ENCODE measurements at places on chromosomes 1 and 21.

- no peak for DNase-seq
Observed at GRCh38 chr1:16191916-16192546, 20.4 kb downstream of the ARHGEF19 start.

DNA sequence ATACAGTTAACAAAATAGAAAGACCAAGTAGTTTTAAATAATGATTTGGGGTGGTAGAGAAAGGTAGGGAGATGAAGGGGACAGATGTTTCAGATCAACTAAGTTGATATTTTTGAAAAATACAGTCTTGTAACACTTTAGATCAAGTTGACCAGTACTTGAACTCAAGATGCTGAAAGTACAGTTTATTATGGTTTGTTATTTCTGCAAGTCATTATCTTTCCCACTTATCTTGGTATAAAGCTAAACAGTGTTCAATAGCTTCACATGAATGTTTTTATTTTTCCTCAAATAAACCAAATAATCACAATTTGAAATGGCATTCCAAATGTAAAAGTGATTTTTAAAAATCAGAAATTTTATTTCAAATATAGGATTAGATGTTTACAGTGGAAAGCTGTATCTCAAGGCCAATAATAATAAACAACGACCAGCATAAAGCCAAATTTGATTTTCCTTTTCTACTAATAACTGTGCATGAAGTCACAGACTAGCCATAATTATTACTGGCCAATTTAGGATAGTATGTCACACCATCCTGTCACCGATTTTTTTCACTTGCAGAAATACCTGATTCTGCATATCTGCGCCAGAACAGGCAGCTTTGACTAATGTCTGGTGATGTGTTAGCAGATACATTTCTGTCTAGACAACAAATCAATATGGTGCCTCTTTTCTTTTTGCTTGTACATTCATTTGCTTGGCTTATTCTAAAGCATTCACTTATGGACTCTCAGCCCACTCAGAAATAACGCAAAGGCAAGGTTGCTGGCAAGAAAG lies 320.2 kb downstream of the TM2D1 start:
- DNase-seq, result no peak

GRCh38 chr1:43121256-43121900 lies 50.7 kb downstream of the EBNA1BP2 start:
- DNase-seq, result no peak

GRCh38 chr1:191709215-191709614 lies 449.0 kb upstream of the RGS18 start:
- DNase-seq, result no peak

DNA sequence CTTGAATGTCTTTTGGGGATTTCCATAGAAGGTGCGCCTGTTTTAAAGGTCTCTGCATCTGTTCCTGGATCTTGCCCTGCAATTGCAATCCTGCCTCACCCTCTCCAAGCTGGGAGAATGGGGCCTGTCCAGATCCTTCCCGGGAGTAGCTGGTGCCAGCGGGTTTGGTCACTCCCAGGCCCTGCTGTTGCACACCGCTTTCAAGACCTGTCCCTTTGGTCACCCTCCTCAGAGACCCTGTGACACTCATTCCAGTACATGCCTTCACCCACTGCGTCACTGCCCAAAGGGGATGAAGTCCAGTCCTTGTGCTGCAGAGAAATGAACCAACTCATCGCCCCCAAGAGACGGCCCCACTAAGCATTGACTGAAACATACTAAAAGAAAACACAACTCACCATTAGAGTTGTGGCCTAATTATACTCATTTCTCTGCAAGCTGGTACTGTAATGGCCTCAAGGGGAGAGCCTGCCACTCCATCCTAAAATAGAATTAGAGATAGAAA lies 1.9 kb upstream of the IRF2BP2 start:
- DNase-seq, result no peak

DNA sequence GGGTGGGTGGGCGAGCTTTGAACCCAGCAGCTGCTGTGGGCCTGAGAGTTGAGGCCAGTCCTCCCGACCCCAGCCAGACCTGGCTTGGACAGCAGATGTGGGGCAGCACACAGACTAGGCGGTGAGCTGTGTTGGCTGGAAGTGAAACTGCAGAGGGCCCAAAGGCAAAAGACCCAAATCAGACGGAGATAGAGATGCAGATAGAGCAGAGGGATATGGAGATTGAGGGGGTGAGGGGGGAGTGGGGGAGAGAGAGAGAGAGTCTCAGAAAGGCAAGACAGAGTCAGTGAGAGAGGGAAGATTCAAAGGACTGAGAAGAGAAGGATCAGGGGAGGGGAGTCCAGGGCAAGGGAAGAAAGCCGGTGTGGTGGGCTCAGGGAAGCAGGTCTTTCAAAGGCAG lies 17.0 kb upstream of the POU3F1 start:
- no peak for DNase-seq

DNA sequence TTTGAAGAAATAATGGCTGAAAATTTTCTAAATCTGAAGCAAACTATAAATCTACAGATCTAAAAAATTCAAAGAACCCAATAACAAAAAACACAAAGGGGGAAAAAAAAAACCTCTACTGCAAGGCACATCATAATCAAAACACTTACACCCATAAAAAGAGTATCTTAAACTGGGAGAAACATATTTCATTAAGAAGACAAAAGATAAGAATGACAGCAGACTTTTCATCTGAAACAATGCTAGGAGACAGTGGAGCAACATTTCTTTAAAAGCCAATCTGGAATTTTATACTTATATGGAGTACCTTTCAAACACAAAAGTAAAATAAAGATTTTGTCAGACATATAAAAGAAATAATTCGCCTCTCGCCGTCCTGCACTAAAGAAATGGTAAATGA lies 49.1 kb downstream of the COP1 start:
- DNase-seq, result no peak

GRCh38 chr1:77511440-77511840 lies 171.0 kb downstream of the ZZZ3 start:
- DNase-seq, result peak; percentile 86

GRCh38 chr1:56977910-56978309 lies 12.1 kb upstream of the C8B start:
- no peak for DNase-seq

DNA sequence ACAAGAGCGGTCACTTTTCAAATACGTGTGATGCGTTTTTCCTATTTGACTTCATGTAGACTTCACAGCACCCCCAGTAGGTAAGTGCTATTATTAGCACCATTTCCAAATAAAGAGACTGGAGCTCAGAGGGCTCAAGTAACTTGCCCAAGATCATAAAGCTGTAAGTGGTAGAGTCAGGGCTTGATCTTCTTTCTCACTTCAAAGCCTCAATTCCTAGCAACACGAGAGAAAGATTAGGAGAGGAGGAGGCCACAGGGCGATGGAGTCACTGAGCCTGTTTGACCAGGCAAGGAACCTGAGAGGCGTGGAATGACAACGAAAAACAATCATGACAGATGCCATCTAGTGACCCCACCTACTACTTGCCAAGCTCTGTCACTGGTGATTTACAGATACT lies 181.0 kb downstream of the FOXD2 start:
- no peak for DNase-seq

DNA sequence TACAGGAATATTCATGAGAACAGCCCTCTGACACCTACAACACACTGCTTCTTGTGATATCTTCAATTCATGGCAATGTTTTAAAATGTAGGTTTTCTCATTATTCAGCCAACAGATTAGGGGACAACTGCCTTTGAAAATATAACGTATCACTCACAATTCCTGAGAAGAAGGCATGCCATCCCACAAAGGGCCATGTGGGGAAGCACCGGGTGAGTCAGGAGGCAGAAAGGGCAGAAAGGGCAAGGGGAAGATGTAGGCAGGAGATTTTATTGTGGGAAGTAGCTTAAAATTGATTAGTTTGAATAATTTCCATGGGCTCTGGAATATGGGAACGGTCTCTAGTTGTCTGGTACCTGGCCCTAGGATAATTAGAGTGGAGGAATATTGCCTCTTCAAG lies 165.7 kb downstream of the HHIPL2 start:
- no peak for DNase-seq

DNA sequence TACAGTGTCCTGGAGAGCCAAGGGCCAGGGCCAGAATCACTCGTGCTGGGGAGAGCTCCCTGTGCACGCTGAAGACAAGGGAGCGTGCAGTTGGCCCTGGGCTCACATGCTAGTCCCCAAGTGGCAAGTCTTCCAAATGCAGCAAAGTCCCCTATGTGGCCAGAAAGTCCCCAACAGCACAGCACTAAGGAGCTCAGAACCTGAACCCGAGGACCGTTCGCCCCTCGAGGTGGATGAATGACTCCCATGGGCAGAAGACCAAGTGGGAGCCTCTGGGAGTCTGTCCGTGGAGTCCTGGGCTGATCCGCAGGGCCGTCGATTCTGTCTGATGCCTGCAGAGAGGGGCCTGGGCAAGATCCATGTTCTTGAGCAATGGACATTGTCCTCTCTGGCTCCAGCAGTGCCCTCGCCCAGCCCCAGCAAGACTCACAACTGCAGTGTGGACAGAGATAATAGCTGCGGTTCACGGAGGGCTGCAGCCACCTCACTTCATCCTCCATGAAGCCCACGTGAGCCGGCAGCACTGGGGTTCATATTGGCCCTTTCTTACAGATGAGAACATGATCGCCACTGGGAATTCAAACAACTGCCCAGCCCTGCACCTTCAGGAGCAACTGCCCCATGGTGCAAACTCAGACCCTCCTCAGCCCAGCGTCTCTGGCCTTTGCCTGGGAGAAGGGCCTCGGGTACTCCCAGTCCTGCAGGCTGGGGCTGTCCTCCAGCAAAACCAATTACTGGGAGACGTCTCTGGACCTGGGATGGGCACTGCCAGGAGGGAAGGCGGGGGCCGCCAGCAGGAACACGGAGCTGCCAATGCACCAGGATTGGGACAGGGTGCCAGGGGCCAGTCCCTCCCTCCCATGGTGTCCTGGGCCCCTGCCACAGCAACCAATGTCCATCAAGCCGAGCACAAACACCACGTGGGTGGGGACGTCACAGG lies 243.7 kb downstream of the NPHP4 start:
- no peak for DNase-seq

DNA sequence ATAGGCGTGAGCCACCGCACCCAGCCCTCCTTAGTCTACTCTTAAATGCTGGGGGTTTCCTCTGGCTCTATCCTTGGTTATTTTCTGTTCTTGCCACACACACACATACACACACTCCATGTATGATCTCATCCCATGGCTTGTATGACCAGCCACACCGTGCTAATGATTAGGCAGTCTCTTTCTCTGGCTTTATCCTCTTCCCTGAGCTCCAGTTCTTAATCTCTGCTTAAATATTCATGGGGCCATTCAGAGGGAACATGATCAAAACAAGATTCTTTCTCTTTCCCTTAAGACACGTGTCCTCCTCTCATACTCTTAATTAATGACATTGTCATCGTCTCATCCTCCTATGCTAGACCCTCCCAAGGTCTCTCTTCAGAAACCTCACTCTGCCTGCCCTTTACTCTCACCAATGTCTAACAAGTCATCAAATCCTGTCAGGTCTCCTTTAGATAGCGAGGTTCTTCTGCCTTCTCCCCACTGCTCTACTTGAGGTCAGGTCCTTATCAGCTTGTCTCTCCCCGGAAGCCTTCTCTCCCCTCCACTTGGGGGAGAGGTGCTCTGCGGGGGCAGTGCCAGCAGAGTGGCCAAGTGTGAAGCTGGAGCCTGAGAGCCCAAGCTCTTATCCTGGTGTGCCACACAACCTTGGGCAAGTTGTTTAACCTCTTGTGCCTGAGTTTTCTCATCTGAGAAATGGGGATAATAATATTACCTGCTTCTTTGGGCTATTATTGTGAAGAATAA lies 83.0 kb upstream of the GNG12 start:
- no peak for DNase-seq

Data from AG08395 (cell line).